RPMI8226 (cell line): ENCODE measurements at places on chromosomes 1 and 21.

DNA sequence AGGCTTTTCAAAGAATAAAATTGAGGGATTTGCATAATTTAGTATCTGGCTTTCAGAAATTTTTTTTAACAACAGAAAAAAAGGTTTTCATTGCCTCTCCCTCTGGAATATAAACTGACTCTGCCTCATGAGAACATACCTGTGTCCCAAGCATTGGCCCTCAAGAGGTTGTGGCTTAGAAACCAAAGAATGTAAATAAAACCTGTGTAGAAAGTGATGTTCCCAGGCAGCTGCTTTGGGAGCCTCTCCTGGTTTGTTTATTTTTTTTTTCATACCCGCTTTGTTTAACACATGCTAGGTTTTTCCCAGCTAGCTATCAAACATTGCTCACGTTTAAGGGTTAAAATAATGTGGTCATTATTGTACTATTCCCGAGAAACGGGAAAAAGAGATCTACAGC is 40.5 kb upstream of the IFNAR2 start:
- DNase-seq, result no peak

GRCh38 chr1:82634266-82634665 is 833.5 kb downstream of the ADGRL2 start:
- DNase-seq, result no peak

DNA sequence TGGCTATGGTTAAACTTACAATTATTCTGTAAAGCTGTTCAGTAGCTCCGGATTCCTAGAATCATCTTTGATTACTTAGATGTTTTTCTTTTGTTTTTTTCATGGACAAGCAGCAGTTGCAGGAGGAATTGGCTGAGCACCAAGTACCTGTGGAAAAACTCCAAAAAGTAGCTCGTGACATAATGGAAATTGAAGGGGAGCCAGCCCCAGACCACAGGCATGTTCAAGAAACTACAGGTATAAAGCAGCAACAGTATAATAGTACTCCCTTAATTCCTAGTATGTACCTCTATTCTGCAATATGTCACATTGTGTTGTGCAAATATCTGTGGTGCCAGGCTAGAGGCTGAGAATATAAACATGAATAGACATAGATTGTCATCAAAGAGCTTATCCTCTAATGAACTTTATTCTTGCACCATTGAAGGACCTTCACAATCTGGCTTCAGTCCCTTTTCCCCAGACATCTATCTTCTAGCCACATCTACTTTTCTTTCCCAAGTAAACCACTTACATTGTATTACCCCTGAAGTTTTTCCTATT is 132.3 kb upstream of the BMP8A start:
- DNase-seq, result no peak

DNA sequence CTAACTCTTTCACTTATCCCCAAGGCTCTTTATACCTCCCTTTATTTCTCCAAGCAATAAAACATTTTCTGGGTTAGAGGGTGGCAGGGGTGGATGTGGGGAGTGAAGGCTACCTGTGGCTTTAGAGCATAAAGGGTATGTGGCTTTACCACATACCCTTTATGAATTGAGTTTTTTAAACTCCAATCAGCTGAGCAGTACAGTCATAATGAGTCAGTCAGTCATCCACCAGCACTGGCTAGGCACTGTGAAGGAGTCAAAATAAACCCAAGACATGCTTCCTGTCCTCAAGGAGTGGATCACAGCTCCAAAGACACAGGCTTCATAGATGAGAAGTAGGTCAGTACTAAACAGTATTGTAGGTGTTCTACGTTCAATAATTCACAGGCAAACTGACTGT is 2.6 kb upstream of the TDRD10 start:
- DNase-seq, result no peak

GRCh38 chr1:208204779-208205178 is 39.4 kb downstream of the PLXNA2 start:
- peak; percentile 43 for DNase-seq

- DNase-seq, result no peak
Measured at GRCh38 chr1:23793861-23794731, 3.2 kb downstream of the LYPLA2 start.

GRCh38 chr1:113980110-113980509 is 836 bp downstream of the OLFML3 start:
- DNase-seq, result no peak

GRCh38 chr21:28773036-28773435 is 219.6 kb downstream of the LTN1 start:
- no peak for DNase-seq

GRCh38 chr1:12386130-12386529 is 156.3 kb downstream of the VPS13D start:
- DNase-seq, result no peak

- DNase-seq, result no peak
Measured at GRCh38 chr1:172756024-172756423, 97.1 kb downstream of the FASLG start.

- peak; percentile 87 for DNase-seq
Measured at GRCh38 chr1:204647114-204647804, 38.3 kb downstream of the LRRN2 start.

GRCh38 chr1:155485222-155485621 is 77.4 kb downstream of the ASH1L start:
- peak; percentile 34 for DNase-seq

- DNase-seq, result no peak
Measured at GRCh38 chr1:168714012-168714411, 15.0 kb downstream of the DPT start.

DNA sequence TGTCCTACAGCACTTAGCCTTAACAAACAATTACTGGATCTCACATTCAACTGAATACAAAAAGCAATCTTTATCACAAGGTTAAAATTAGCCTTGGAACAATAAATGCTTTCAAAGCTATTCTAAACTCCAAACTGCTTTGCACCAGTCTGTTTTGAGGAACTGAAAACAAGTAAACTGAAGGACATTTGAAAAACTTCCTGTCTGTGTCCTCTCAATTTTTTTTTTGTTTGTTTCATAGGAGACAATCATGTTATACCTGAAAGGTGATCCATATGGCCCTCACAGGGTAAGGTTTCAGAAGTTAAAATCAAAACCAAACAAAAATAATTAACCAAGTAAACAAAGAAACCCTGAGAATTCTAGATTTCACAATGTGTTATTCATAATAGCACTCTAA is 459.1 kb downstream of the DPYD start:
- peak; percentile 61 for DNase-seq

DNA sequence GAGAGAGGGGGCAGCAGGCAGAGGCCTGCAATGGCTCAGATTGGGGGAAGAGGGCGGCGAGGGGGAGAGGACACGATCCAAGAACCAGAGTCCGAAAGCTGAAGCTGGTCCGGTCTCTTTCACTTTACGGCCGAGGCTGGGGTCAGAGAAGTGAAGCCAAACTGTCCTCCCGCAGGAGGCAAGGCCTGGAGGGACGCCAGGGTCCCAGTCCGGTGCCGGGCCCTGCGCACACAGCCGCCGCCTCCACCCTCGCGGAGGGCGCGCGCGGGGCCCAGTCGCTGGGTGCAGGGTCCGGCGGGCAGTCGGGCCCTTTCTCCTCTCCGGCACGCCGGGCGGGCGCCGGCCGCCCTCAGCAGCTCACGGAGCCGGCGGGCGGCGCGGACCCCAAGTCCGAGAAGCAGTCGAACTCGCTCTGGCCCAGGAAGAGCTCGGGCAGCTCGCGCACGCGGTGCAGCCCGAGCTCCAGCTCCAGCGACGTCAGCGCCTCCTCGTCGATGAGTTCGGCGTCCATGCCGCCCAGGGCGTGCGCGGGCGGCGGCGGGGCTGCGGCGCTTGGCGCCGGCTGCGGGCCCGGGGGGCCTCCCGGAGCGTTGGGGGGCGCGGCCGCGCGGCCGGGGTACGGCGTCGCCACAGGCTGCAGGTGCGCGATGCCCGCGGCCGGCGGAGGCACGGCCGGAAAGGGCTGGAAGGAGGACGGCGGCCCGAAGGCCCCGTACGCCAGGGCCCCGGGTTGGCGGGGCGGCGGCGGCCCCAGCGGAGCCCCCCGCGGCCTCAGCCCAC is 749 bp downstream of the CITED4 start:
- no peak for DNase-seq

DNA sequence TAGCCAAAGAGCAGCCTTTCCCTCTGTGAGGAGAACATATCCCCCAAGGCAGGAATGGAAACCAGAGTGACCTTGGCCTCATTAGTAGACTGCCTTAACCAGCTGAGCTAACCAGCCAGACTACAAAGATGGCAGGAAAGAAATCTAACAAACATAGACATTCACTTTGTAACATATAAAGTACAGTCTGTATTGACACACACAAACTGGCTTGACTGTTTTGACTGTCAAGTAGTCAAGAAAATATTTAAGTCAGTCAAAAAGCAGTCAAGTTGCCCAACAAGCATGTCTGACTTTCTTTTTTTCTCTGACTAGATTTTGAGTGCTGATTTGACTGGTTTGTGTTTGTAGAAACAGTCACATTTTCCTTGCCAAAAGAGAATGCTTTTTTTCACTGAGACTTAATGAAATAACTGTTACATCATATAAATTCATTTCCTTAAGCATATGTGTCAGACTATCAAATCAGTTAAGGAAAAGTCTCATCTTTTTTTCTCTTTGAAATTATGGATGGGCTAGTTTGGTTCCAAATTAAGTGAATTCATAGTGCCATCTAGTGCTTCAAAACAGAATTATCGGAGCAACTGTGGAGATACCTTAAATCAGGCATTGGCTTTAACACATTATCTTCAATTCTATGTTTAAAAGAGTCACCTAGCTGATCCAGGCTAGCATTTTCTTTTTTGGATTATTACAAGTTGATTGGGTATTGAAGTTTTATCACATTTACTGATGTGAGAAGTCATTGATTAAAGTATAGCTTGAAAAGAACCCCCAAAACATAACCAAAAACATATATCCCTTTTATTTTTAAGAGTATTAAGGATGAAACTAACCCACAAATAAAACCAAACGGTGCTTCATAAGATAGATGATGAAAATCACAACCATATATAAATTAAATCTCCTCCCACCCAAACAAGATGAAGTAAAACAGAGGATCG is 75.0 kb downstream of the ATP6V1G3 start:
- DNase-seq, result peak; percentile 52

- DNase-seq, result no peak
Measured at GRCh38 chr1:235399661-235400060, 32.4 kb downstream of the TBCE start.

GRCh38 chr1:11513681-11514080 is 34.7 kb downstream of the DISP3 start:
- no peak for DNase-seq

DNA sequence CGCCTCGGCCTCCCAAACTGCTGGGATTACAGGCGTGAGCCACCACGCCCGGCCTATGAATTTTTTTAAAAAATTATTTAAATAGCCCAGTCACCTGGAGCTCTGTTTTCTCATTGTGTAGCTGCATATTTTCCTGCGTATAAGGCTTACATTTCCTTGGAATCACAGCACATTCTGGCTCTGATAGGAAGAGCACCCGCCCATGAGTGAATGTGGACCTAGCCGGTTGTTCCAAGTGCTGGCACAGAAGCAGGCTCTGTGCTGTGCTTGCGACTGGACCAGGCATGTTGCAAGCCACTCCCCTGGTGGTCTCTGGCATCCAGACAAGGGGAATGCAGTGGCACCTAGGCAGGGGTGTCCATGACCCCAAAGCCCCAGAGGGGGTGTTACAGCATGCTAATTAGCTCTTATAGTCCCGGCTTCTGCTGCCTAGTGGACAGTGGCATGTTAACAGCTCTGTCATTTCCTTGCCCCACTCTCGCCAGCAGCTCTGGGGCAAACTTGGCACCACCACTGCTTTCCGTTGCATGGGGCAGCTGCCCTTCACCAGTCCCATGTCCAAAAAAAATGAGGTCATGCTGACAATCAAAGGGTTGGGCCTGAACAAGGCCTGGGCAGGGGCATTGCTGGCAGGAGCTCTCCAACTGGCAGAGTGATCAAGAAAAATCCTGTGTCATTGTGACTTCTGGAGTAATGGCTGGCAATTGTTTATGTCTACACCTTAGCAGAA is 5.2 kb upstream of the VTCN1 start:
- no peak for DNase-seq

- DNase-seq, result no peak
Measured at GRCh38 chr1:100627054-100627716, 89.2 kb downstream of the GPR88 start.

DNA sequence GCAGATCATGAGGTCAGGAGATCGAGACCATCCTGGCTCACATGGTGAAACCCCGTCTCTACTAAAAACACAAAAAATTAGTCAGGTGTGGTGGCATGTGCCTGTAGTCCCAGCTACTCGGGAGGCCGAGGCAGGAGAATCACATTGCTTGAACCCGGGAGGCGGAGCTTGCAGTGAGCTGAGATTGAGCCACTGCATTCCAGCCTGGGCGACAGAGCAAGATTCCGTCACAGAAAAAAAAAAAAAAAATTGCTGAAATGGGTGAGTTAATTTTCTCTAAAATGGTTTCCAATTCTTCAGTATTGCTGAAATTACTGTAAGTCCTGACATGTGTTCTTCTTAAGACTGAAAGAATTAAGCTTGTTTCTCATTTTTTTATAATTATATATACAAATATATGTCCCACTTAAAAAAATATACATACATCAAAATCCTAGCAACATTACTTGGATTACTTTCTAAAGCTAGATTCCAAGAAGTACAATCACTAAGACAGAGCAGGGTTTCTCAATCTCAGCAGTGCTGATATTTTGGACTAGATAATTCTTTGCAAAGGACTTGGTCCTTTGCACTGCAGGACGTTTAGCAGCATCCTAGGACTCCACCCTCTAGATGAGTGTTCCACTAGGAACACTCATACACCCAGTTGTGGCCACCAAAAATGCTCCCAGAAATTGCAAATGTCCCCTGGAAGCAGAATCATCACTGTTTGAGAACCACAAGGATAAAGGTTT is 24.8 kb downstream of the ZNHIT6 start:
- no peak for DNase-seq

- DNase-seq, result no peak
Measured at GRCh38 chr1:218462587-218462986, 117.5 kb downstream of the TGFB2 start.

GRCh38 chr1:175824079-175824478 is 80.7 kb upstream of the TNR start:
- DNase-seq, result peak; percentile 12

DNA sequence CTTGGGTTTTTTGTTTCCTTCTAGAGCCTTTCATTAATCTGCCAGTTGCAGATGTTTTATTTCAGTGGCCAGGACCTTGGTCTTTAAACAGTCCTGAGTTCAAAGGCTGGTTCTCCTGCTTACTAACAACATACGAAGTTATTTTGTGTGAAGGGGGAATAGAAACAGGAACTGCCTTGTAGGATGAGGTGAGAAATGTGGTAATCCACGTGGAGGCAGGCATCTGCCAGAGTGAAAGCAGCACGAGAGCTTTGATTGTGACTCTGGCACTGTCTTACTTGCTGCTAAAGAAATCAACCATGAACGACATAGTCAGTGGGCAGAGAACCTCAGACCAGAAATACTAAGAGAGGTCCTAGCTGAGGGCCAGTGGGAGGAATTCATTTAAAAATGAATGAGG is 30.4 kb downstream of the TMEM63A start:
- peak; percentile 73 for DNase-seq
